CD8-positive, alpha-beta memory T cell (primary cell): ENCODE measurements at places on chromosomes 11 and 22.

DNA sequence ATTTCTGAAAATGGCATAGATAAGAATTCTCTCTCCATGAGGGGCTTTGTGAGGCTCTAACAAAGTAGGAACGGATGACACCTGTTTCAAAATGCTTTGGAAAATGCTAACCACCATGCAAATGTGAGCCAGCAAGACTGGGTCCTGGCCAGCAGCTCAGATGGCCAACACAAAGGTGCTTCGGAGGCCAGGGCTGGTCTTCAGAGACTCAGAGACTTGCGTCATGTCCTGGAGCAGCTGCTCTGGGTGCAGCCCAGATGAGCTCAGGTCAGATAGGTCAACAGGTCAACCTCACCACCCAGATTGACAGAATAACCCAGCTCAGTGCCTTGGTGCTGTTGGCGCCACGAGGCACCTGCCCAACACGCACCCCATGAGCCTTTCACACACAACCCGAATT is 12.0 kb upstream of the TMEM121B start:
- DNase-seq: no peak

DNA sequence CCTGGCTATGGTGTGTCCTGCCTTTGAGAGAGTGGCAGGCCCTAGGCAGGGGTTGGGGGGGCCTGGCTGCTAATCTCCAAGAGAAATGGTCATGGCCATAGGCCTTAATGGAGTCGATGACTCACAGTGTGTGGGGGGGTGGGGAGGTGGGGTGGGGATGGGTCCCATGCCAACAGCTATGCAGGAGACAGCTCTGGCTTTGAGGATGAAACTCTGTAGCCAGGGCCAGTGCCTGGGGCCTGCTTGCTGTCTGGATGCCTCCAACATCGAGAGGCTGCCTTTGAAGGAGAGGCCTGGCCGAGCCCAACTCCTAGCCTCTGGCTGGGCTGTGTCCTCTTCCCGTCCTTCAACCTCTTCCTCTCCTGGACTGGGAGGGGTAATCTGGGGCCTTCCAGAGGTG is 23.9 kb upstream of the TSPAN18 start:
- DNase-seq: no peak

DNA sequence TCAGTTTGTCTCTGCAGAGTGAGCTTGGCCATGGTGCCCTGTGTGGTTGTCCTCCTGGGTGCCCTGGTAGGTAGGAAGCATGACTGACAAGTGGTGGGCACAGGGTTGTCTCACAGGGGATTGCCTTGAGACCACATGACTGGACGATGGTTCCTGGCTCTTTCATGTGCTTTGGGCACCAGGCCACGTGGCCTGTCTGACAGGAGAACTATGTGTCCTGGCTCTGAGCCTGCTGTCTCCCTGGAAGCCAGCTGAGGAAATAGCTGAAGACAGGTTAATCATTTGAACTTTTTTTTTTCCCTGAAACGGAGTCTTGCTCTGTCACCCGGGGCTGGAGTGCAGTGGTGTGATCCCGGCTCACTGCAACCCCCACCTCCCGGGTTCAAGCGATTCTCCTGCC is 93.2 kb downstream of the LDLRAD3 start:
- no peak for DNase-seq

DNA sequence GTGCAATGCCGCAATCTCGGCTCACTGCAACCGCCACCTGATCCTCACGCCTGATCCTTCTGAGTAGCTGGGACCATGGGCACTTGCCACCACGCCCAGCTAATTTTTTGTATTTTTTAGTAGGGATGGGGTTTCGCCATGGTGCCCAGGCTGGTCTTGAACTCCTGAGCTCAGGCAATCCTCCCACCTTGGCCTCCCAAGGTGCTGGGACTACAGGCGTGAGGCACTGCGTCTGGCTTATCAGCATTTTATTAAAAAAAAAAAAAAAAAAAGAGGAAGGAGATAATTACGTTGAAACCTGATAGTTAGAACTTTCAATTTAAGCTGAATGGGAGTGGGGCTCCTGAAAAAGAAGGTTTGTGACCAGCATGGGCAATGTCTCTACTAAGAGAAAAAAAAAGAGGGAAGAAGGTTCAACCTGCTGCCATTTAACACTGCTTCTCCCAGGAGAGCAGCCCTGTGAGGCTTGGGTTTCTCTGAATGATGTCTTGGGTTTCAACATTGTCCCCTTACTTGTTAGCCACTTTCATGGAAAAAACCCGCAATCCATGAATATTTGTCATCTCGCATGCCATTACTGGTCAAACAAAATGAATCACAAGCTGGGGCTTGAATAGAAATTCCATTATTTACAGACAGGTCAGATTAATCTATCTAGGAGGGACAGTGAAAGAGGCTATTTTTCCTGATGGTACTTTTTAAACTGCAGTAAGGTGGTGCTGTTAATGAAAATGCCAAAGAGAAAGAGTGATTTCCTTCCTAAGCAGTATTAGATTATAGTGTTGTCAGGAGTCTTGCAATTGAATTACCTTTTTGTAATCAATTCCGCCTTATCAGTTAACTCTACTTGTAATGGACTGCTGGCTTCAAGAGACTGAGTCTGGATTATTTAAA is 72.5 kb downstream of the PACS1 start:
- DNase-seq: no peak

- no peak for DNase-seq
These were observed 9.2 kb downstream of the C11orf42 start for GRCh38 chr11:6214530-6214929.

DNA sequence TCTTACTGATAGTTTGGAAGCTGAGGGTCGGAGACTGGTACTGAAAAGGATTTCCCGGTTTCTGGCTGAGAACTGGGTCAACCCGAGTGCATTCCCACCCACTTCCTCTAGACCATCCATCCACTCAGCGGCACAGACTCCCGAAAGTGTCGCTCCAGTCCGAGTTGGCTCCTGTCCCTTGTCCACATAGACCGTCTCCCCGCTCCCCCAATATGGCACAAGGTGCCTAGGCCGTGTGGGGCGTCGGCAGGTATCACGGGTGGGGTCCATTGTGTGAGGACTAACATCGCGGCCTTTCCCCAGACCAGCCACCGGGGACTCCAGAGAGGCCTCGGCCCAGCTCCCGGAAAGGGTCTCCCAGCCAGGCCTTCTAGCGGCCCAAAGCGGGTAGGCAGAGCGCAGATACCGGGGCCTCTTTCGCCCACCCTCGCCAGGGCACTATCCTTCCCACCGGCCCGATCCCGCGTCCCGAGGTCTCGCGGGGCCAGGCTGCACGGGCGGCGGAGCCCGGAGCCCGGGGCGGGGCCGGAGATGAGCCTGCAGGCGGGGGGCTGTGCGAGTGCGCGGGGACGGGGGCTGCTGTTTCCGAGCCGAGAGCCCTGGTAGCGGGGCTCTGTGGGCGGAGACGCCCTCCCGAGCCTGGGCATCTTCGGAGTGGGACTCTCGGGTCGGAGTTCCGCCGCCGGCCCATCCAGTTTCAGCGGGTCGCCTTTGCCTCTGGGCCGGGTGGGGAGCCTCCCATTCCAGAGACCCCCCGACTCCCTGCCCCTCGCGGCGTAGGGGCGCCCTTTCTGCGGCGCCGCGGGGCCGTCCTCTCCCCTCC is 21.1 kb downstream of the SERPINH1 start:
- DNase-seq: peak; percentile 20

DNA sequence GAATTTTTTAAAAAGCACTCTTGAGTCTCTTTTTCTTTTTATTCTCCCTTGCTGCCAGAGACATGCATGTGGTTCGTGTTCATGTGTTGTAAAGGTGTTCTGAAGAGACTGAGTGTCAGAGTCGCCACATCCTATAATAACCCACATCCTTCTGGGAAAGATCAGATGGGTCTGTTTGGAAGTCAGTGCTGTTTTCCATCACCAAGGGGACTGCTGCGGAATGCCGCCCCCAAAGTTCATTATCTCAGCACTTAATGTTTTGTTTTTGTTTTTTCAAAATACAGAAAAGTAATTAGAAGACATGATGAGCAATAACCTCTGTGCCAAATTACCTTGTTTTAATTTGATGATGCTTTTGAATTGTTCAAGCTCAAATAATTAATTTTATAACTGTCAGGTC is 56.9 kb upstream of the EIF3M start:
- DNase-seq: no peak
